ENCODE measurements at places on chromosomes 5 and 9.

- no peak for DNase-seq
Observed at GRCh38 chr5:173413471-173413982, 85.3 kb upstream of the STC2 start.

GRCh38 chr9:37485389-37486255, at the start of gene POLR1E:
TSS of gene POLR1E (plus strand) at chr9:37485948. CDS start at chr9:37486048, 100 bp downstream.
- DNase-seq, result peak; percentile 96

- DNase-seq, result no peak
Observed at GRCh38 chr5:159762921-159763320, 153.4 kb upstream of the ADRA1B start.

GRCh38 chr5:54632131-54632701, 114.7 kb downstream of the SNX18 start:
- DNase-seq, result no peak
